ENCODE measurements at places on chromosomes 16 and 17.

GRCh38 chr17:81563861-81564586 lies 11.9 kb upstream of the FAAP100 start:
- DNase-seq: no peak

GRCh38 chr17:73347351-73347750 lies 35.5 kb upstream of the CDC42EP4 start:
- no peak for DNase-seq

GRCh38 chr16:57477531-57478202 lies 8.6 kb downstream of the DOK4 start:
- DNase-seq: no peak

DNA sequence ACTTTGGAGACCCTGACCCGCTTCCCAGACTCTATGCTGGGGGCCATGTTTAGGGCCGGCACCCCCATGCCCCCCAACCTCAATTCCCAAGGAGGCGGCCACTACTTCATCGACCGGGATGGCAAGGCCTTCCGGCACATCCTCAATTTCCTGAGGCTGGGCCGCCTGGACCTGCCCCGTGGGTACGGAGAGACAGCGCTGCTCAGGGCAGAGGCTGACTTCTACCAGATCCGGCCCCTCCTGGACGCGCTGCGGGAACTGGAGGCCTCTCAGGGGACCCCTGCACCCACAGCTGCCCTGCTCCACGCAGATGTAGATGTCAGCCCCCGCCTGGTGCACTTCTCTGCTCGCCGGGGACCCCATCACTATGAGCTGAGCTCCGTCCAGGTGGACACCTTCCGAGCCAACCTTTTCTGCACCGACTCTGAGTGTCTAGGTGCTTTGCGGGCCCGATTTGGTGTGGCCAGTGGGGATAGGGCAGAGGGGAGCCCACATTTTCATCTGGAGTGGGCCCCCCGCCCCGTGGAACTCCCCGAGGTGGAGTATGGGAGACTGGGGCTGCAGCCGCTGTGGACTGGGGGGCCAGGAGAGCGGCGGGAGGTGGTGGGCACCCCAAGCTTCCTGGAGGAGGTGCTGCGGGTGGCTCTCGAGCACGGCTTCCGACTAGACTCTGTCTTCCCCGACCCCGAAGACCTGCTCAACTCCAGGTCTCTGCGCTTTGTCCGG lies 1.1 kb downstream of the KCTD11 start:
- no peak for DNase-seq

Measured in trophoblast cell (in vitro differentiated cells and primary cell).